ENCODE measurements at places on chromosomes 7 and 10.

DNA sequence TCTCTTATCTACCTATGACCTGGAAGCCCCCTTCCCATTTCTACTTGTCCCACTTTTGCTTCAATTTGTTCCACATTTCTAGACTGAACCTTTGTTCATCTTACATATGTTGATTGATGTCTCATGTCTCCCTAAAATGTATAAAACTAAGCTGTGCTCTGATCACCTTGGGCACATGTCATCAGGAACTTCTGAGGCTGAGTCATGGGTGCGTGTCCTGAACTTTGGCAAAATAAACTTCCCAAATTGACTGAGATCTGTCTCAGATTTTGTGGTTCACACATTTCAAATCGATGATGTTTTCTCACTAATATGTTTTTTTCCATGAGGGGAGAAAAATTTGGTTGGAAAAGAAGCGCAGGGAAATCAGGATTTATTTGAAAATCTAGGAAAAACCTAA, 406.2 kb upstream of the LRRTM3 start:
- no peak for DNase-seq

GRCh38 chr7:82141427-82141826, 302.1 kb downstream of the CACNA2D1 start:
- DNase-seq = no peak

GRCh38 chr7:1669064-1669951, 769 bp upstream of the ELFN1 start:
- no peak for DNase-seq

GRCh38 chr7:158952776-158953175, 96.4 kb downstream of the DYNC2I1 start:
- DNase-seq = no peak

DNA sequence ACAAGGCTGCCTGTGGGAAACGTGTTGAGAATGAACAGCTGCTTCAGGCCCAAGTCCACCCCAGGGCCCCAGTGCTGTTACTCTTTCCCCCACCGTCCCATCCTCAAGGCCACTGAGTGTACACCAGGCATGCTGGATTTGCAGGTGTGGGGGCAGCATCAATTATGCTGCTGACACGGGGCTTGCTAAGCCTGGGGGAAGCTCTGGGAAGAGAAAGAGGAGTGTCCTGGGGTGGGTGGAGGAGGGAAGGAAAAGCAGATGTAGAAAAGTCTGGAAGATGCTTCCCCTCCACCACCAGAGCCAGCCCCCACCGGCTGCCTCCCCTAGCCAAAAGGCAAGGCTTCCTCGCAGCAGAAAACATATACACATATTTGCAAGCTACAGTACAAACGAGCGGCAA, 153.9 kb downstream of the CDH23 start:
- no peak for DNase-seq

DNA sequence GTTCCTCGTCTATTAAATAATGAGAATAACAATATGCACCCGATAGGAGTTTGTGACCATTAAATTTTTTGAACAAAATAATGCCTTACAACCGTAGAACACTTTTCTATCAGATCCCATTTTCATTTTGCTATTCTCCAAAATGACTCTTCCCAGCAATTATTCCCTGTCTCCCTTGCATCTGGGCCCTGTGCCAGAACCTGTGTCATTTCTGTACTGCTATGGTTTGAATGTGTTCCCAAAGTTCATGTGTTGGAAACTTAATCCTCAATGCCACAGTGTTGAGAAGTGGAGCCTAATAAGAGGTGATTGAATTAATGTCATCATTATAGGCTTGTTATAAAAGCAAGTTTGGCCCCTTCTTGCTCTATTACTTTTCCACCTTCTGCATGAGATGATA, 33.2 kb upstream of the SMNDC1 start:
- DNase-seq = no peak

DNA sequence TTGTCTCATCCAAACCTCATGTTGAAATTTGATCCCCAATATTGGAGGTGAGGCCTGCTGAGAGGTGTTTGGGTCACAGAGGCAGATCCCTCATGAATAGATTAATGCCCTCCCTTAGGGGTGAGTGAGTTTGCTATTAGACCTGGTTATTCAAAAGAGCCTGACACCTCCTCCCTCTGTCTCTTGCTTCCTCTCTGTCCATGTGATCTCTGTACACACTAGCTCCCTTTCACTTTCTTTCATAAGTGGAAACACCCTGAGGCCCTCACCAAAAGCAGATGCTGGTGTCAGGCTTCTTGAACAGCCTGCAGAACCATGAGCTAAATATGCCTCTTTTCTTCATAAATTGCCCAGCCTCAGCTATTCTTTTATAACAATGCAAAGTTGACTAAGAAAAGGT, 447.1 kb downstream of the MDFIC start:
- no peak for DNase-seq

DNA sequence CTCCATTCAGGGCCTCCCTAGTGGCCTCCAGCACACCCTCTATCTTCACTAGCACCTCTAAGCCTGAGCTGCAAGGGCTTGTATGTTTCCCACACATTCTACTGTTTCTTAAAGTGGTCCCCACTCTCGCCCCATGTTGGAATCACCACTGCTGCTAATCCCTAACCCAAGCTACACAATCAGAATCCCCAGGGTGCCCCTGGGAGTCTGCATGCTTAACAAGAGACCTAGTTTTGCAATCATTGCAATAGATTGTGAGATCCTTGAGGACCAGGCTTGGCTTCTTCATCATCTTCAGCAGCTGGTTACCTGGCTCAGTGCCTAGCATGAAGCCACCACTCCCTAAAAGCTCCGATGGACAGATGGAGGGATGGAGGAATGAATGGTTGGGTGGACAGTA, 113.9 kb downstream of the MYOF start:
- DNase-seq = no peak

DNA sequence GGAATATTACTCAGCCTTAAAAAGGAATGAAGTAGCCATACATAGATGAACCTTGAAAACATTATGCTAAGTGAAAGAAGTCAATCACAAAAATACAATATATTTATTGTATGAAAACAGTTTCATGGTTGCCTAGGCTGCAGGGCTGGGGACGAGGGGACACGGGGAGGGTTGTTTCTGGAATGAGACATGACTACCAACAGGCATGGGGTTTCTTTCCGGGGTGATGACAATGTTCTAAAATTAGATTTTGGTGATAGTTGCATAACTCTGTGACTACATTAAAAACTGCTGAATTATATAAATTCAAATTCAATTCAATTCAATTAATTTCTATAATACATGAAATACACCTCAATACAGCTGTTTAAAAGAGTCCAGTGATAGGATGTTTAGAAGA, 88.0 kb downstream of the ARHGAP22 start:
- no peak for DNase-seq

- DNase-seq = peak; percentile 93
Observed at GRCh38 chr10:1249142-1249920, 193.1 kb downstream of the WDR37 start.

DNA sequence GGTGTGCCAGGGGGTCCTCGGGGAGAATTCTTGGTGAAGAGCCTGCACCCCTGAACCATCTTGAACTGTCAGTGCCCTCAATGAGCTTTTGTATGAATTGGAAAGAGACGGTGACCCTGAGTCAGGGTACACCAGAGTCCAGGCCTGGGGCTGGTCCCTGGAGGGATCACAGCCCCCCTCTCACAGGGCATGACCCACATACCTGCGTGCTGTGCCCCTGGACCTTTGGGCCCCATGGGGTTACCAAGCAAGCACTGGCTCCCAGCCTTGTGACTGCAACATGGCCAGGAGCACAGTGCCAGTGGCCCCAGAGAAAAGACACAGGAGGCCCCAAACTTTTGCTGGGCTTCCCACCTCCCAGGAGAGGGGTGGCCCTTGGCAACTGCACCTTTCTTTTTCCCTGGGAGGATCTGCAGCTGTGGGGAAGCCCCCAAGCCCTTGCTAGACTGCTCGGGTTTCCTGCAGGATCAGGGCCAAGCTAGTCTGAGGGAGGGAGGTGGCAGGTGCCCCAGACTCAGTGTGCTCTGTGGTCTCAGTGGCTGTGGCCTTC, 153.5 kb downstream of the ZNF248 start:
- no peak for DNase-seq

DNA sequence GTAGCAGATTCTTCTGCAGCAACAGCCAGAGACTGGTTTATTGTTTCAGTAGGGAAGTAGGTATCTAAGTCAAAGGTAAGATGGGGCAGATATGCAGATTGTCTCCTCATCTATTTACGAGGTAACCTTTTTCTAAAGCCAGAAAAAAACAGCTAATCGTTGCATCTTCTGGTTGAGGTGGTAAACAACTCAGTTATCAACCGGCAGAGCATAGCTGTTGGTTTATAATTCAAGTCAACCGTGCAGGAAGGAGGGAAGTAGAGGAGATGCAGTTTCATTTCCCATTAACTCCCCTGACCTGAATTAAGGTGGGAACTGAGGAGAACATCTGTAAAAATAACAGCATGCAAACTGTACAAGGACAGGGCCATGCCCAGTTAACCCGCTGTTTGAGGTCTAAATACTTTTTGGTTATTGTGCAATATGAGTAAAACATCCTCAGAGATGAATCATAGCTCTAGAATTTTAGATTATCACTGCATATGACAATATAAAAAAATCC, 156.5 kb upstream of the ITGB1 start:
- DNase-seq = no peak

- DNase-seq = no peak
Observed at GRCh38 chr10:7186387-7187018, 224.3 kb downstream of the SFMBT2 start.

DNA sequence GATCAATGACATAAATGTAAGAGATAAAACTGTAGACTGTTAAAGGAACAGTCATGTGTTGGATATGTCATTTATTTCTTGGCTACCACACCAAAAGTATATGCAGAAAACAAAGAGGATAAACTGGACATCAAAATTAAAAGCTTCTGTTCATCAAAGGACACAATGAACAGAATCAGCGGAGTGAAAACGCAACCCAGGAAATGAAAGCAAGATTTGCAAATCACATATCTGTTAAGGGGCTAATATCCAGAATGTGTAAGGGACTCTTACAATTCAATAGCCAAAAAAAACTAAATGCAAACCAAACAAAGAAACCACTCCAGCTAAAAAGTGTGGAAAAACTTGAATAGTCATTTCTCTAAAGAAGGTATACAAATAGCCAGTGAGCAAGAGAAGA, 164.3 kb downstream of the ZMYND11 start:
- no peak for DNase-seq

DNA sequence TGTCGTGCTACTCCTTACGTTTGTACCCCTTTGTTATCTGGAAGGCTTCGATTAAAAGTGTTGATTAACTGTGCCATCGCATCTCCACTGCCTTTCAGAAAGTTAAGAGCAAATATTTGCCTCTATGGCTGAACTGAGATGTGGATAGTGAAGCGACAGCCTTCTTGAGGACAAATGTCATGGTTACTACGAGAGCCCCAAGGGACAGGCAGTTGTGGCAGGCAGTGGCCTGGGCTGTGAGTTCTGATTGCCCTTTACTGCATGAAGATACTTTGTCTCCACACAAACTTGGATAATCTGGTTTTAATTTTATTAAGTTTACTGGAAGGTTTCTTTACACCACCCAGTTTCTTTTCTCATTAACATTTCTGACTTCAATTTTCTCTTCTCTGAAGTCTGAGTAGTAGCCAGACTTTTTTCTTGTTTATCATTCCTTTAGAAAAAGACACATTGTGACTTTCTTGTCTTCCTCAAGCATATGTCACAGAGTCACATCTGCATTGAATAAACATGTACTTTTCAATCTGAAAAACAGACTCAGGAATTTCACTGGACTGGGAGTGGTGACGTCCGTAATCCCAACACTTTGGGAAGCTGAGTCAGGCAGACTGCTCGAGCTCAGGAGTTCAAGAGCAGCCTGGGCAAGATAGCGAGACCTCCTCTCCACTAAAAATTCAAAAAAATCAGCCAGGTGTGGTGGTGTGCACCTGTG, 1.5 kb downstream of the TAS2R41 start:
- no peak for DNase-seq

DNA sequence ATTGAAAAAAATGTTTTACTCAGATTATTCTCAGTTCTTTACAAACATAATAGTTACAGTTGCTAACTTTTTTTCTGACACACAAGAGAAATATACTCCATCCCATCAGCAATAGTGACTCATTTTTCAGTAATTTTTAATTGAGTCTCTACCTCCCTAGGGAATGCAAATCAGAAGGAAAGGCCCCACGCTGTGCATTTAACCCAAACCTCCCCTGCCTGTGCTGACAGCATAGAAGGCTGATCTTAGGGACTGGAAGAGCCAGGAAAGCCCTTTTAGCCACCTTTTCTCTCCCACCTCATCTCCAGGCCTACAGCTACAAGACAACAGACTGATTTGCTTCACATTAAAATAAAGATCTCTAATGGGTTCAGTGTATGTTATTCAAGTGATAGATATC, 24.7 kb upstream of the PIK3CG start:
- no peak for DNase-seq

DNA sequence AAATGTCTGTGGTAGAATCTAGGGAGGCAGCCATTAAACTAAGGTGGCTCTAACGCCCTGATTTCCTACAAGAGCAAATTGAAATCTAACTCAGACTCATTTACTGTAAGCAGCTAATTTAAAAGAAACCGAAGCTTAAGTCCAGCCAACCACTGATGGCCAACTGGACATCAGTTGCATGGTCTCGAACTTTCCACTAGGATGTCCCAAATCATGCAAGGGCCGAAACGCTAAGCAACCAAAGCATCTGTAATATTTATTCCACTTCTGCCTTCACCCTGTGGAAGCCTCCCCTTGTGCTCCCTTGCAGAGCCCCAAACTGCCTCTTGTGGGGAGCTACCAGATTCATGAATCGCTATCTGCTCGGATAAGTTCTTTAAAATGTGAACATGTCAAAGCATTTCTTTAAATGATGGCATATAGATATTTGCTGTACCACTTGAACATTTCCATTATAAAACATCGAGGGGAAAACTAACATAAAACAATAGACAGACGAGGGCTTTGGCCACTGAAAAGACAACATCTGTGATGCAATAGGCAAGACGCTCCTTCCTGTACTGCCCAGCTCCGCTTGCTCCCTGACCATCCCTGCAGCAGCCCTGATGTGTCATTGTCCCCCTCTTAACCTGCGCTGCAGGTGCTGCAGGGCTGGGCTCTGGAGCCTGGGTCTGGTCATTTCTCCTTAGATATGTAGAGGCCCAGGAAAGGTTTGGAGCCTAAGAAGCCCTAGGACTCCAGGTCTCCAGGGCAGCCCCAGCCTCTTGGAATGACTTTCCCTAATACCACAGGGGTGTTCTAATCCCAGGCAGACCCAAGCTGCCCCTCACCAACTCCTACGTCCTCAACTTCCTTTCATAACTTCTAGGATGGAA, 2.9 kb upstream of the RBP3 start:
- no peak for DNase-seq

DNA sequence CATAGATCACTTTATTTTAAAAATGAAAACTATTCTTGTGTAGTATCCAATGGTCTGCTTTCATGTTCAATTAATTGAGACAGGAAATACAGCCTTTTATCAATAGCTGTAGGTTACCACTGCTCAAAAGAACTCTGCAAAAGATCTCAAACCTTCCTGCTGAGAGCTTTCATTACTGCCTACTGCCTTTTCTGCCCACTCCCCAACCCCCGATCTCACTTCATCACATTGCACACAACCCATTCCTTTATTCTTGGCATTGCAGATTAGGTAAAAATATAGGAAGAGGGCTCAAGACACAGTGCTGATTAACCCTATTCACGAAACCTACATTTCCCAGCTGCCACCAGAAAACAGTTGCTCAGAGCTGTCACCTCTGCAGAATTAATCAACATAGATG, 171.4 kb downstream of the BTAF1 start:
- no peak for DNase-seq

- DNase-seq = no peak
Observed at GRCh38 chr10:126955396-126955795, 50.2 kb downstream of the DOCK1 start.
